Lower leg skin (tissue), 4 donors: ENCODE measurements at places on chromosomes 5 and 9.

DNA sequence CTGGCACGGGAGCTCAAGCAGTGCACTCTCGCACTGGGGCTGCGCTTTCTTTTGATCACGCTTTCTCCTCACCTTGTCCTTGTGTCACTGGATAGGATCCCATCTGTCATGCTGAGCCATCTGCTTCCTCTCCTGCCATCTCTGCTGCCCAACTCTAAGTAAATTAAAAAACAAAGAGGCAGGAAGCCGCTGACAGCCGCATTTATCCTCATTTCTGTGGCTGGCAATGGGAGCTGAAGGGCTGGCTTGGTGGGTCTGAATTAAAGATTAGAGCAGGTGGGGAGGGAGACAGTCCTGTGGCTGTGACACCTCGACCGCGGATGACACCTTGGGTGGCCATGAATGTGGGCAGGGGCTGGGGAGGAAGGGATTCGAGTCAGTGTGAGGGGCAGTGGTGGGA, 159.2 kb upstream of the ALDH1B1 start:
- DNase-seq = no peak

DNA sequence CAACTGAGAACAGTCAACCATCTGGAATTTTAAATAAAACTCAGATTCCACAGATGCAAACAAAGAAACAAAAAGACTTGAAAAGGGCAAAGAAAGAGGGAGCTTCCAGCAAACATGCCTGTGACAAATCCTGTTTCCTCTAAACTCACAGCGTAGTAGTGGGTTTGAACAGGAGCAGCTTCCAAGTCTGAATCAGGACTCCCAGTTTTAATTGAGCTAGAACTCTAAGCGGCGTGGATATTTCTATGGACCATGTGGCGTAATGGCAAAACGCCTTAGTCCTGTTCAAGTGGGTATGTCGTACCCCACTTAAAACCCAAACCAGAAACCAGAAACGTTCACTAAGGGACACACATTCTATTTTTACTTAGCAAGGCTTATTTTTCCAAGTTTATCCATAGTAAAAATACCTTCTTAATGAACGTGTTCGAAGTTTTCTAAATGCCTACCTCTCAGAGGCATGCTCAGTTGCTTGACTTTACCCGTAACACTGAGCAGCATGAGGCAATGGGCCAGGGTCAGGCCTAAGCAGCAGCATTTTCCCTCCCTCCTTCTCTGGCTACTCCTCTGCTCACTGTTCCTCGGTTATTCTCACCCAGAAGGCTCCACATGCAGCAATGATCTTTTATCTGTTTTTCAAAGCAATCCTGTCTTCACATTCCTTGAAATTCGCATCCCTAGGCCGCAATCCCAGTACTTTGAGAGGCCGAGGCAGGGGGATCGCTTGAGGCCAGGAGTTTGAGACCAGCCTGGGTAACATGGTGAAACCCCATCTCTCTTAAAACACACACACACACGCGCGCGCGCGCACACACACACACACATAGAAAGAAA, 77.9 kb downstream of the FNBP1 start:
- DNase-seq = peak; percentile 68

GRCh38 chr5:20611620-20612019, 623.6 kb upstream of the CDH18 start:
- DNase-seq = no peak

DNA sequence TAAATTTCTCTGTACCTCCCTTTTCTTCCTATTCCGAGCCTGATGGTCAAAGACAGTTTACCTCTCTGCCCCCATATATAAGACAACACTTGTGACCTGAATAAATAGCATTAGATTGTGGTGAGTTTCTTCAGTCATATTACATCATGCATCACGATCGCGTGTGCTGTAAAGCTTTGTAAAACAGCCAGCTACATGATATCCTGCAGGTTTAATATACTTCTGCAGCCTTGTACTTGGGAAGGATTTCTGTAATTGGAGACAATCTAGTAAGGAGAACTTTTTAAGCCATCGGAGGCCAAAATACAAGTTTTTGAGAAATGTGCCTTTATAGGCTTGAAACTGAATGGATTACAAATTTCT, 711.8 kb upstream of the WWC1 start:
- DNase-seq = no peak

DNA sequence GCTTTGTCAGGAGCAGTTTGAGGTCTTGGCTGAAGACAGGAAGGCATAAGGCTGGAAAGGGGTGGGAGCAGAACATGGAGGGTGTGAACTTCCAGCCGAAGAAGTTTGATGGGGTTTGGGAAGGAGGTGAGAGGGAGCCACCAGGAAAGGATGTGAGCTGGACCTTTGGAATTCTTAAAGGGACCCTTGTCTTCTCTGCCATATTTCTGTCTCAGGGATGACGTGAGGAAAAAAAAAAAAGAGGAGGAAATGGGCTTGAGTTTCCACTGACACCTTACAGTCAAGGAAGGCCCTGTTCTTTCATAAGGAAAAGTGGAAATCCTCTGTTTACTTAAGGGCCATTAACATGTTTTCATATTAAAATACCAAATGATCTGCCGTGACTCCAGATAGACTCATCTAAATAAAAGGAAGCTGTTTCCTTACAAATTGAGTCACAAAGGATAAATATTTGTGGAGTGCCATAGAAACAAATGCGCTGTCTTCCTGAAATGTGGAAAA, 132.1 kb downstream of the PALM2AKAP2 start:
- DNase-seq = no peak

- DNase-seq = no peak
Measured at GRCh38 chr5:33465120-33465519, 24.4 kb downstream of the TARS1 start.

GRCh38 chr9:99023831-99024230, 80.1 kb downstream of the COL15A1 start:
- no peak for DNase-seq

- no peak for DNase-seq
Measured at GRCh38 chr5:64861281-64861680, 92.6 kb downstream of the CWC27 start.

GRCh38 chr5:110896901-110897300, 158.1 kb downstream of the SLC25A46 start:
- no peak for DNase-seq

GRCh38 chr9:114084282-114085073, 6.4 kb upstream of the AMBP start:
- no peak for DNase-seq

DNA sequence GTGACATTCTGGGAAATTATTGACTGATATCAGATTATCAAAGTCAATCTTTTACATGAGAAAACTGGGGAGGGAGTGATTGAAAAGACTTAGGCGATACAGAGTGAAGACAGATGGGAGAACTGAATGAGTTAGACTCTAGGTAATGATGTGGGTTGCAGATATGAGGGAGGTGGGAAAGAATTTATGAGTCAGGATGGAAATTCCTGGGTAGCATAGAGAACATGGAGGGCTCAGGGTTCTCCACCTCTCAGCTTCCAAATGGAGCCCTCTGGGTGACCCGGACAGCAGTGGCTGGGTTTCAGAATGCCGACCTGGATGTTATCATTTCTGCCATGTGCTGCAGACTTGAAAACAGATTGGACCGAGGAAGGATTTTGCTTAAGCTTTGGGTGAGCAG, 75.4 kb upstream of the SHB start:
- peak; percentile 31 for DNase-seq

DNA sequence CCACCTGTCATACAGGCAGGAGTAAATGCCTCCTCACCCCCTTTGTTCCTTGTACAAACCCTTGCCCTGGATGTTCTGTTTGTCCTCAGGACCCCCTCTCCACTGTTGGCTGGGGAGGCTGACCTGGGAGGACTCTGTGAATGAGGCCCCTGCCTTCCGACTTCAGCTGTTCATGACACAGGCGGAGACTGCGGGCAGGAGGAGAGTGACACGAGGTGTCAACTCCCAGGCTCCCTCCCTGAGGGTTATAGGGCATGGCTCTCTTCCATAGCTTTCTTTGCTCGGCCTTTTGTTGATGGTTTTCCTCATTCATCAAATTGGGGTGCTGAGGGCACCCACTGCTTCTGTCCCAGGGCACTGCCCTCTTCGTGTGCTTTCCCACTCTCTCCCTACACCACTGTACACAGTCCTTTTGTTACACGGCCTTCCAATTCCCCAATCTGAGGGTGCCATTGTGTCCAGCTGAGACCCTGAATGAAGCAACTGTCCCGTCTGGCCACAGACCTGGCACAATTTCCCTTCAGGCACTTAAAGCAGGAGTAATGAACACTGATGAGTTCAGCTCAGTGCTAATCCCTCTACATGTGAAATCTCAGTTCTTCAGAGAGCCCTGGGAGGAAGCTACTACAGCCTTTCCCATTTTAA, 33.8 kb downstream of the KCNIP1 start:
- DNase-seq = peak; percentile 43

DNA sequence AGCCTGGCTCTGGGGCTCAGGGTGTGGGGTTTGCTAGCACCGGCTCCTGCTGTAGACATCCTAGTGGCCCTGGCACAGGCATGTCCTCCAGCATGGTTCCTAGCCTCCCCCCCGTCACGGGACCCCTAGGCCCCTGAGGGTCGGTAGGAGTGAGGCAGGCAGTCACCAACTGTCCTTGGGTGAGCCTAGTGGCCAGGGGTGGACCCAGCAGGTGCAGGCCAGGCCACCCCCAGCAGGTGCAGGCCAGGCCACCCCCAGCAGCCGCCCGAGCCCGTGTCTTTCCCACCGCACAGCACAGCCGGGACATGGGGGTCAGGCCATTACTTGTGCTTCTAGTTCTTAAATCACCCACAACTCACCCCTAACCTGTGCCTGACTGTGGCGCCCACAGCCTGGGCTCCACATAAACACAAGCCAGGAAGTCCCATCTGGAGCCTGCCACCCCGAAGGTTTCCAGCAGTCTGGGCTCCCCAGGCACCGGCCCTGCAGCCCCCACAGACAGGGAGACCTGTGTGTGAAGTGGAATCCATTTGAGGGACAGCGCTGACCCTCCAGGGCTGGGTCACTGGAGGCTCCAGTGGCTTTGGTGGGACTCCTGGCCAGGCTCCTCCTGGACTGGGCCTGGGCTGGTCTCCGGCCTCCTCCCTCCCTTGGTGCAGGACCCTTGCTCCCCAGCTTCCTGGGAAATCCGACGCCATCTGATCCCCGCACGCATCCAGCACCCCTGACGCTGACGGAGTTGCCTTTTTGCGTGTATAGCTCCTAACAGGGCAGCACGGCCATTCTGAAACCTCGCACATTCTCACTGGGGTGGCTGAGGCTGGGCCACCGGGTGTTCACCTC, 114.1 kb upstream of the LPCAT1 start:
- DNase-seq = no peak

DNA sequence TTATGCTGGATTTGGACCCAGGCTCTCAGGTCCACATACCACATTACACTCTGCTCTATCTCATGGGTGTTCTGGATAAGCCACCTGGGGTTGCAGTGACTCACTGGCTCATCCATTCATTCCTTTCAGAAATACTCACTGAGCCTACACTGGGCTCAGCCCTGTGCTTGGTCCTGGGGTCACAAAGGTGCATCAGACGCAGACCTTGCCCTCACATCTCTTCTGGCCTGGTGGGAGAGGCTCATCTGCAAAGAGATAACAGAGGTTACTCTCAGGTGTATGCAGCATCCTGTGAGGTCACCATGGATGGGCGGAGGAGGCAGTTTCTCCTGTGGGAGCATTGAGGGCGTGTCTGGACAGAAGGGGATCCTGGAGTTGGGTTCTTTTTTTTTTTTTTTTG, 12.1 kb downstream of the CDHR2 start:
- DNase-seq = no peak

DNA sequence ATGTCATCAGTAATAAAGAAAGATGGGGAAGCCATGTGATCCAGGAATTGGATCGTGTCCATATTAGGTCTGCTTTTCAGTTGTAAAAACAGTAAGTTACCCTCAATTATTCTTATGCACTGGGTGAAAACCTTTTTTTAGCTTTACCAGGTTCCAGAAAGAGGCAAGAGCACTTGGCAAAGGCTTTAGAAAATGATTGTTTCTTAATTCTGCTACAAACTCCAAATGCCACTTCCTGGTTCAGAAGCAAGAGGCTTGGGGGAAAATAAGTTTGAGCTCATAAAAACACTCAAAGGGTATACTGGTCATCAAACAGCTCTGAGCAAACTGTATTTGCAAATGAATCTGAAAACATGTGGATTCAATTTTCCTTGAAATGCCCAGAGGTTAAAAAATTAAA, 615.6 kb downstream of the EBF1 start:
- DNase-seq = no peak

- no peak for DNase-seq
Measured at GRCh38 chr5:159704160-159704559, 212.1 kb upstream of the ADRA1B start.

- DNase-seq = no peak
Measured at GRCh38 chr5:7714119-7714518, 136.8 kb downstream of the CFAP90 start.
